Stromal cell of bone marrow (primary cell): ENCODE measurements at places on chromosomes 2 and 18.

DNA sequence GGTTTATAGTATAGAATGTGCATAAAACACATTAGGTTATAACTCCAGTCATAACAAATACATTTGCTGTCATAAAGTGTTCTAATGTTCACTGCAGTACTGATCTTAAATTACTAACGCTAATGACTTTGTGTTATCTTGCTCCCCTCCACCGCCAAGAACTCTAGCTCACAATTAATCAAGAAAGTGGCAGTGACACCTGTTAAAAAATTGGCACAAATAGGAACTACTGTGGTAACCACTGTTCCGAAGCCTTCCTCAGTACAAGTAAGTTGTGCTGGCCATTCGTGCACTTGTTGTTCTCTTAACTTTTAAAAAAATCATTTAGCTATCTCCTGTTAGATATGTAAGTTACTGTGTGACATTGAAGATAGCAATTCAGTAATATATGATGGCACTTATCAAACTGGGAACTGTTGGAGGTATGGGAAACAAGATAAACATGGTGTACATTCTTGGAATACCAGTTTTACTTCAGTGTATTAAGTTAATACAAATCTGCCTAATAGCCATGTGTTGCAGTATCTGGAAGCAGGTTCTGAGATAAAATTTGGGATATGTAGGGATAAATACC lies 41.2 kb downstream of the TAF4B start:
- no peak for DNase-seq

- DNase-seq, result no peak
These were observed 43.4 kb downstream of the MC4R start for GRCh38 chr18:60329131-60329530.

DNA sequence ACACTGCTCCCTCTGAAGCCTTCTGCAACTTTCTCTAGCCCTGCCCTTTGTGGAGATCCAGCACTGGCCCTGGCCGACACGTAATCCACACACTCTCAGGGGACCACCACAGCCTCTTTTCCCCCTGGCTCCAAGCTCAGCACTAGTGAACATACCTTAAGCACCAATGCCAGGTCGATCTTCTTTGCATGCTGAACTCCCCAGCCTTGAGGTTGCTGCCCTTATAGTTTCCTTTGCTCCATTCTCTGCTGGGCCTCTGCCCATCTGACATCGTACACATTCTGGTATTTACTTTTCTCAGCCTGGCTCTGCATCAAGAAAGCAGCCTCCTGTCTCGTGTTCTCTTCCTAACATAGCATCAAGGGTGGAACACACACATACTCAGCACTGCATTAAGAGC lies 361.5 kb downstream of the LPIN1 start:
- DNase-seq, result no peak

GRCh38 chr18:58632552-58632951 lies 3.7 kb upstream of the ALPK2 start:
- DNase-seq, result no peak

DNA sequence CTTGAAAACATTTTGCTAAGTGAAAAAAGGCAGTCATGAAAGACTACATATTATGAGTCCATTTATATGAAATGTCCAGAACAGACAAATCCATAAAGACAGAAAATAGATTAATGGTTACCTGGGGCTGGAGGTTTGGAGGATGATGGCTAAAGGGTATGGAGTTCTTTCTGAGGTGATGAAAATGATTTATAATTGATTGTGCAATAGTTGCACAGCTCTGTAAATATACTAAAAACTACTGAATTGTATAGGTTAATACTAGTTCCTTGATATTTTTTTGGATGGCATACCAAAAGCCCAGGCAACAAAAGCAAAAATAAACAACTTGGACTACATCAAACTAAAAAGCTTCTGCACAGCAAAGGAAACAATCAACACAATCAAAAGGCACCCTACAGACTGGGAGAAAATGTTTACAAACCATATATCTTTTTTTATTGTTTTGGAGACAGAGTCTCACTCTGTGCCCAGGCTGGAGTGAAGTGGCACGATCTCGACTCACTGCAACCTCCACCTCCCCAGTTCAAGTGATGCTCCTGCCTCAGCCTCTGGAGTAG lies 21.5 kb downstream of the SOS1 start:
- no peak for DNase-seq

DNA sequence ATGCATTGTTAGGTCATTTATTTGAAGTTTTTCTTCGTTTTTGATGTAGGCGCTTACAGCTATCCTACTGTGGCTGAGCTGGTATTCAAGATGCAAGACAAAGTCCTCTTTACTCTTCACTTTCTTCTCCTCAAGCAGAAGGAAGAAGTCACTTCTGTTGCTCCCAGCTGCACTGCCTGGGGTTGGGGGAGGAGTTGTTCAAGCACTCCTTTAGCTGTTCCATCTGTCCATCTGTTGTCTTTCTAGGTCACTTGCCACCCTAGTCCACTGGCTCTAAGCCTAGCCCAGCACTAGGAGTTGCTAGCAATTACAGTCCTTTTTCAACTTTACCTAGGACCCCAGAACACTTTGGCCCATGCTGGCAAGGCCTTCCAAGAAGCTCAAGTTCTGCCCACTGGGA lies 200.6 kb upstream of the RBMS1 start:
- DNase-seq, result no peak

GRCh38 chr2:138239902-138240491 lies 261.6 kb upstream of the SPOPL start:
- DNase-seq, result peak; percentile 59

DNA sequence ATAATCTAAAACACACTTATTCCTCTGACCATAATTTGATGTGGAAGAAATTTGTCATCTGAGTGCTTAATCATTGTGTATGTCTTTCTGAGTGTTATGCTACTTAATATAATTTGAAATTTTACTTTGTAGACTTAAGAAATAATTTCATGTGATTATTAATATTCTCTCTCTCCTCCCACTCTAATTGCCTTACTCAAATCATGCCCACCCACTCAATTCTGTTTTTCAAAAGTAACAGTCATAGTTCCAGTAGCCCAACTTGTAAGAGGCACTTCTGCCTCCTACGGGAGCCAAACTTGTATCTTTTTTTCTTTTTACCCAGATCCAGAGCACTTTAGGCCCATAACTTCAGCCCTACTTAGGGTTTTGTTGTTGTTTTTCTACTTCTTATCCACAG lies 18.5 kb upstream of the KYNU start:
- DNase-seq, result no peak

GRCh38 chr2:1403565-1403964 lies 9.7 kb upstream of the TPO start:
- DNase-seq, result no peak

- no peak for DNase-seq
These were observed 556.9 kb upstream of the SETBP1 start for GRCh38 chr18:44123743-44124142.

DNA sequence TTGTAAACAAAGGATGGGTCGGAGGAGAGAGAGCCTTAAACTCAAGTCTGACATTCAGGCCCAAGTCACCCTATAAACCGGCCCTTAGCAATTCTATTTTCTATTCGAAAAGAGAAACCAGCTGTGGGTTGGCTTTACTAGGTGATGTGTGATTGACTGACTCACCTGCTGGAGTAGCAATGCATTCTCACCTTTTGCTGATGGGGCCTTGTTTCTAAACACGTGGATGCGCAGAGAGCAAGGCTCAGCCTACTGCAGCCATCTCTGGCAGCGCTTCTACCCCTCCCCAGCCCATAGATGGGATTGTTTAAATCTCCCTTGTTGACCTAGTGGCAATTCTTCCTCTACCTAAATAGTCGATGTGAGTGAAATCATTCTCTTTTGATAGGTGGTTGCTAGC lies 138.5 kb downstream of the MEIS1 start:
- DNase-seq, result no peak

DNA sequence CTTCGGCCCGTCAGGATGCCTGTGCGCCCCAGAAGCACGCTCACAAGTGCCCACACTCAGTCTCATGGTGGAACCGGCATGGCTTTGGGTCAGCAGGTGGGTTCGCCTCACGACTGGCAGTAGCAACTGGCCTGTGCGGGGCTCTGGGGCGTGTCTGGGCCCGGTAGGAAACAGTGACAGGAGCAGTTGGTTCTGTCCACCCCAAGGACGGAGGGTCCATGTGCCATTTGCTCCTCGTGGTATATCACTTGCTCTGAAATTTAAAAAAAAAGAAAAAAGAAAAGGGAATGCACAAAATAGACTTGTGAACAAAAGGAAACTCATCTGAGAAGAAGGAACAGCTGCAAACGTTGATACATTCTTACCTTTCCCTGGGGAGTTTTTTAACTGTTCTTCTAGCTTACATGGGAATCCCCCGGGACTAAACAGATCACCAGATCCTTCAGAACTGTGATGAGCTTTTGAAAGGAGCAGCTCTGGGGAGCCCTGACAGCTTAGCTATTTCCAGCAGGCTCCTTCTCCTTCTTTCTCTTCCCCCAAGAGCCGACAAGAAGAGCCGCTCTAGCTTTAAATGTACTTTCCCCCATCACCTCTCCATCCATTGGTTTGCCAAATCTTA lies 42.8 kb downstream of the TRAPPC12 start:
- no peak for DNase-seq

DNA sequence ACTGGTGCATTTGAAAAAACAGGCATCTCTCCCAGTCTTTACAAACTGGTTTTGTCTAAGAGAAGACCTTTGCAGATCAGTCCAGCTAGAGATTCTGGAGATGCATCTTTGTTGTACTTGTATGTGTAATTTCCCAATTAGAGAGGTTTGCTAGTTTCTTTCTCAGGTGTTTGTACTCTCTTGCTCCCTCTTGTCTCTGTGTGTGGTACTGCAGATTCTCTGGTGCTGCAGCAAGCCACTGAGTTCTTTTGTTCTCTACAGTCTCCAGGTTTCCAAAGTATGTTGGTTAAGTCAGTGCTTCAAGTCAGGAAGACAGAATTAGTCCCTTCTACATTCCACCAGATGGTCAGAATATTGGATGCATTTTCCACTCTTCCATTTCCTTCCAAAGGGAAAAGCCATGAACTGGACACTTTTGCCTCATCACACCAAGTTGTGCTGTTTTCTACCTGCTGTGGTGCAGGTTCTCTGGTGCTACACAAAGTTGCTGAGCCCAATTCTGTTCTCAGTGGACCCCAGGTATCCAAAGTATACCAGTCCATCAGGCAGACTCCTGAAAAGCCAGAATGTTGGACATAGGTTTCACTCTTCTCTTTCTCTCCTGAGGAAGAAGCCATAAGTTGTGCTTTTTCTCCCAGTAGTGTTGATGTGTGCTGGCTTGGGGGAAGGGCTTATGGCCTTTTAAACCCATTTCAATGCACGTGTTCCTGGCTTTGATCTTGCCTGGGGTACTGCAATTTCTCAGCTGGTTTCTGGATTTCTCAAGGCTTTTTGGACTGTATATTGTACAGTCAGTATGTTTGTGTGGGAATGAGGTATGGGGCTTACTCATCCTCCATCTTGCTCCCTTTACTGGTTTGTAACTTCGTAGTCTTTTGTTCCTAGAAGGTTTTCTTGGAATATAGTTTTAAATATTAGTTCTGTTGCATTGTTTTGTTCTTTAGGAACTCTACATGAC lies 29.8 kb downstream of the EPC2 start:
- no peak for DNase-seq

DNA sequence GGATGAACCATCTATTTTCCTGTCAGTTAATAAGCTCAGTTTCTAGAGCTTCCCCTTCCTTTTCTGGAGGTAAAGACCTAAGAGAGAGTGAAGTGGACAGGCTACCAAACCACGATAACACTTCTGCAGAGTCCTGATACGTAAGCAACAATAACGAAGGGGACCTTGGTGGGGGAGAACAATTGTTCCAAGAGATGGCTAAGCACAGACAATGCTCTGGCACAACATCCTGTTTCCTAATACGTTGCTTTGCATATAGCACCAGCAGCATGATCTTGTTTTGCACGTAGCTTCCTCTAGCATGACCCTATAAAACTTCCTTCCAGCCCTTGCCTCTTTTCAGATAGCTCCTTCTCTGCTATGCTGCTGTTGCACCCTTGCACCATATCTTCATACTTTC lies 247.3 kb downstream of the RAD51AP2 start:
- no peak for DNase-seq

- DNase-seq, result no peak
These were observed 2148.4 kb upstream of the CELF4 start for GRCh38 chr18:39713961-39714360.

DNA sequence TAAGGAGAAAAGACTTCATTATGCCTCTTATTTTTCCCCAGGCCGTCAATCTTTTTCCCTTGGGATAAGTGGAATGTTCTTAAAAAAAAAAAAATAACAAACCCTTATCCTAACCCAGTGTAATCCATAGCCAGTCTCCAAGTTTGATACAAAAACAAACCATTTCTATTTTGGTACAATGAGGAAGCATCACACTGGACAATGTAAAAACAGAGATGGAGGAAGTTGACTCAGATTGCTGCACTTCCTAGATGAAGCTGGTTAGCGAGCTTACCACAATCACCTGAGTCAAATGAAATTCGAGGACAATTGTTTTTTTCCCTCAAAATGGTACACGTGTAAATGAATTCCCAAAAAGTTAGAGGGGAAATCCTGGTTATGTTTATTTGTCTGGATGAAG lies 259.7 kb downstream of the TCF4 start:
- DNase-seq, result peak; percentile 71

- no peak for DNase-seq
These were observed 98.3 kb downstream of the EPB41L5 start for GRCh38 chr2:120111193-120111592.

DNA sequence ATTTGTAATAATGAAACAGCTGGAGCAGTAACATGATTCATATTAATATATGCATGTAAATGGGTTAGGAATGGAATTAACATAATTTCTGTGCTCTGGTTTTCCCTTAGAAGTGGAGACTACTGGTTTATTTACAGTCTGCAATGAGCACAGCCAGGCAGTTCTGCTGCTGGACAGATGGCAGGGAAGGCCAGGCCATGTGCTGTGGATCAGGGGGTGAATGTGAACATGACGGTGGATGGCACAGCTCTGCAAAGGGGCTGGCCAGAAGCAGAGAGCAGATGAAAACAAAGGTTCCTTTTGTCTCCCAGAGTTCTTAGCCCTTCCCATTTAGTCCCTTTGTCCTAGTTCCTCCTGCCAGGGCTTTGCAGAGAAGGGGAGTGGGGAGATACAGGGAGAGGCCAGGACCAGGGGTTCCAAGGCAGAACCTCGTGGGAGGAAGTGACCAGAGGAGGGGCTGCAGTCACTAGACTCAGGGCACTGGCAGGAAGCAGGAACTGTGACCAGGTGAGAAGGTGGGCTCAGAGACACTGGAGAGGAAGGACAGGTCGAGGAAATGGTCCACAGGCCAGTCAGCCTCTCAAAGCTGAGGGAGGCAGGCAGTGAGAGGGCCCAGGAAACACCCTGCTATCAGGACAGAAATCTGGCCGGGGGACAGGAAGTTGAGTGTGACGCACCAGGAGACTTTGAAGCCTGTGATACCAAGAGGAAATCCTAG lies 112.9 kb upstream of the ATP8B1 start:
- no peak for DNase-seq

DNA sequence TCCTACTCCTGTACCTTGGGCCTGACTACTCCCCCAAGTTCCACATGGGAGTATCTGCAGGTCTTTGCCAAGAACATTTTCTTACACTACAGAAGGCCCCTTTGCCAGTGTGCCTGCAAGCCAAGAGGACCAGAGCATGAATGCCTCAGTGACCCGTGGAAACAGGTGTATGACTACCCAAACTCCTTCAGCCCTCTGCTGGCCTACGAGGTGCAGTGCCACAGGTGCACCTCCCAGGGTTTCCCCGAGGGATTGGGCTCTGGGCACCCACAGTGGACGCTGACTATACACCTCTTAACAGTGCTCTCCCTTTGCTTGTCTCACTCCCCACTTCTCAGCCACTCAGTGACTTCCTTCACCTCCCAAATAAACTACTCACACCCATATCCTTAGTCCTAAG lies 91.4 kb downstream of the COL6A3 start:
- DNase-seq, result no peak
